ENCODE measurements at places on chromosomes 6 and 20.

GRCh38 chr20:50152394-50153152, 950 bp downstream of the PEDS1 start:
- peak; percentile 26 for DNase-seq

DNA sequence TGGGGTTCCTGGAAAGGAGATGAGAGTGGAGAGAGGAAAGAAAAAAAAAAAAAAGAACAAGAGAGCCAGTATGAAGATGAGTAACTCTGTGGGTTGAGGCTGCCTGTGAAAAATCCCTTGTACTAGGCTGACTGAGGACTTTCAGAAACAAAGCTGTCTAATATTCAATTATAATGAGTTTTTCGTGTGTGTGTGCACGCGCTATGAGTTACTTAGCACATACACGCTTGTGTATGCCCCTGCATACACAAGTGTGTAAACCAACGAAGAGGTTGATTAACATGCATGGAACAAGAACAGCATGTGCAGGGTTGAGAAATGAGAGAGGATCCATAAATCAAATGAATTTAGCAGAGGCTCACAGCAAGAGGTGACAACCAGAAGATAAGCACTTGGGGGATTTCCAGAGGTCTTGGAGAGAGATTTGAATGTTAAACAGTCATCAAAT, 4.8 kb upstream of the RBPJL start:
- no peak for DNase-seq

DNA sequence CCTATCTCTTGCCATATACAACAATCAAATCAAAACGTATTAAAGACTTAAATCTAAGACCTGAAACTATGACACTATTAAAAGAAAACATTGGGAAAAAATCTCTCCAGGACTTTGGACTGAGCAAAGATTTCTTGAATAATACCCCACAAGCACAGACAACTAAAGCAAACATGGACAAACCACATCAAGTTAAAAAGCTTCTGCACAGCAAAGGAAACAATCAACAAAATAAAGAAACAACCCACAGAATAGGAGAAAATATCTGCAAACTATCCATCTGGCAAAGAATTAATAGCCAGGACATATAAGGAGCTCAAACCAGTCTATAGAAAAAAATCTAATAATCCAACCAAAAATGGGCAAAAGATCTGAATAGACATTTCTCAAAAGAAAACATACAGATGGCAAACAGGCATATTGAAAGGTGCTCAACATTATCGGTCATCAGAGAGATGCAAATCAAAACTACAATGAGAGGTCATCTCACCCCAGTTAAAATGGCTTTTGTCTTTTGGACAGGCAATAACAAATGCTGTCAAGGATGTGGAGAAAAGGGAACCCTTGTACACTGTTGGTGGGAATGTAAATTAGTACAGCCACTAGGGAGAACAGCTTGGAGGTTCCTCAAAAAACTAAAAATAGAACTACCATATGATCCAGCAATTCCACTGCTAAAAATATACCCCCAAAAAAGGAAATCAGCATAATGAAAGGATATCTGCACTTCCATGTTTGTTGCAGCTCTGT, 76.2 kb downstream of the SNX5 start:
- DNase-seq = no peak

GRCh38 chr6:135269481-135269891, 88.4 kb downstream of the MYB start:
- peak; percentile 44 for DNase-seq

GRCh38 chr6:25669413-25669812, 17.4 kb downstream of the SCGN start:
- no peak for DNase-seq

GRCh38 chr20:60138256-60139220, 180.3 kb downstream of the CDH26 start:
- DNase-seq = no peak

- peak; percentile 79 for DNase-seq
Observed at GRCh38 chr20:31815408-31816188, 3.6 kb upstream of the MYLK2 start.

DNA sequence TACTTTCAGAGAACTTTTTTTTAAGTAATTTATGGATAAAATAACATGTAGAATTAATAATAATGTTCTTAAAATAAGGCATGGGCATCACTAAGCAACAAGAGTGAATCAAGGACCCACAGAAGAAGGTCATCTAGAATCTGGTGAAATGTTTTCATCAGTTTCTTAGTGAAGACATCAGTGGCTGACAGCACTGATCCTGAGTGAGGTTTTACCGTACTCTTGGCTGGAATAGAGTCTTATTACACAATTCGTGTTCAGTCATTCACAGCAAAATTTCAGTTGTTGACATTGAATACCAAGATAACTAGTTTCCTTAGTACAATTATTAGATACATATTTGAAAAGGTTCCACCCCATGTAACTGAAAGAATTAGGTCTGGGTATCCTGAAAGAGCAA, 140.4 kb downstream of the C6orf58 start:
- DNase-seq = no peak

DNA sequence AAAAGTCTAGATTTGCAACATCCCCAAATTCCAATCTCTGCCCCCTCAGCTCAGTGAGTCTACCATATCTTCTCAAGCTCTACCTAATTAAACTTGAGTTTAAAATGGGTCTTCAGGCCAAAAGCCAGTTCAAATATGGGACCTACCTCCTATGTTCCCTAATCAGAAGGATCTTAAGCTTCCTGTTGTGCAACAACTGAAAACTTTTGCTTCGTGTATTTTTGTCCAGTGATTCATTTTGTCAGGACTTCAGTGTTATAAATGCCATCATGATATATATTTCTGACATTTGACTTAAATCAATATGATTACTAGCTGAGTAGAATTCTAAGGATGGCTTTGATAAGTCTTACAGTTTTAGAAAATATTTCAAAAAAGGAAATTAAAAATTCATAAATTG, 622.6 kb upstream of the PTCHD4 start:
- DNase-seq = no peak

DNA sequence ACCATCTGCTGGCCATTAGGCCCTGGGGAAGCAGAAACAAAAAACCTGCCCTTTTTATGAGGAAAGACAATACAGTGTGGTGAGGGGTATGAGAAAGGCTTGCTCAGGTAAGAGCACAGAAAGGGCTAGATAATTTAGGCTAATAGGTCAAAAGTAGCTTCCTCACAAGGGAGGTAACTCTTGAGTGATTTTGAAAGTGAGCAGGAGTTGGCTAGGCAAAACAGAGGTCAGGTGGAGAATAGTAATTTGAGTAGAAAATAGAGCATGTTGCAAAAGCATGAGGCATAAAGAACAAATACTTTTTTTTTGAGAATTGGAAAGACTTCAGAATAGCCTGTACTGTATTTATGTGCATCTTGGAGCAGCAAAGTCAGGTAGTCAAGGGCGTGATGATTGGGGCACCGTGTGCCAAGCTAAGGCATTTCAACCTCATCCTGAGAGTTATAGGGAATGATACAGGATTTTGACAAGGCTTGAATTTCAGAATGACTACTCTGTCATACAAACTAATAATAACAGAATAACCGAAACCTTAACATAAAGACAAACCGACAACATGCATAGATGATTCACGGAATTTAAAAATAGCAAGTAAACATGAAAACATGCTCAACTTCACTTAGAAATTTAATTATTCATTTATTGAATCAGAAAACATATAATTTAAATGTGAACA, 123.0 kb upstream of the ENPP5 start:
- DNase-seq = no peak

DNA sequence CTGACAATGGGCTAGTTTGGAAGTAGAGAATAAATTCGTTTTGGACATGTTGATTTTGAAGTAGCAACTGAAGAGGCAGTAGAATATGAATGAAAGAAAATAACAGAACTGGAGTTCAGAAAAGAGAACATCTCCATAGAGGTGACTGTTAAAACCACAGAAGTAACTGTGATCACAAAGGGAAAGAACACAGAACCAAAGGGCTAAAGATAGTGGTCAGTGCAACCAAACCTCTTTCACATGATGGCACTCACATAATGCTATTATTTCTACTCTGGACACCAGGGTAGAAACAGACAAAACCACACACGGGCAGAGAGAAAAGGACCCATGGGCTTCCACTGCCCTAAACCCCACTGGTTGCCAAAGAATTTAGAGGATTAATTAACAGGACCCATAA, 58.5 kb downstream of the CDK19 start:
- DNase-seq = no peak

GRCh38 chr6:163249651-163250101, 164.8 kb upstream of the QKI start:
- no peak for DNase-seq

DNA sequence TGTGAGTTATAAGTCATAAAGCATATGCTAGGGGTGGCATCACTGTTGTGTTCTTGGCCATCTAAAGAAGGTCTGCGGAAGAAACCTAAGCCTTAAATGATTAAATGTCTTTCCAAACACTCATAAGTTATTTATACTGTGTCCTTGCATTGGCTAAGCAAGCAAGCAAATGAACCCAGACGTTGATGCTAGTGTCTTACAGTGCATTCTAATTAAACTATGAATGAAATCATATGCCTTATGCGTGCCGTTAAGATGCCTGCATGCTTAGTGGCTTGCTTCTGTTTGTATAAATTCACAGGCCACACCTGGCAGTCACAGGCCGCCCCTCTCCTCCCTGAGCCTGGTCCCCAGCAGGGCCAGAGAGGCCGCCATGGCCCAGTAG, 49.9 kb downstream of the RIN2 start:
- DNase-seq = no peak

DNA sequence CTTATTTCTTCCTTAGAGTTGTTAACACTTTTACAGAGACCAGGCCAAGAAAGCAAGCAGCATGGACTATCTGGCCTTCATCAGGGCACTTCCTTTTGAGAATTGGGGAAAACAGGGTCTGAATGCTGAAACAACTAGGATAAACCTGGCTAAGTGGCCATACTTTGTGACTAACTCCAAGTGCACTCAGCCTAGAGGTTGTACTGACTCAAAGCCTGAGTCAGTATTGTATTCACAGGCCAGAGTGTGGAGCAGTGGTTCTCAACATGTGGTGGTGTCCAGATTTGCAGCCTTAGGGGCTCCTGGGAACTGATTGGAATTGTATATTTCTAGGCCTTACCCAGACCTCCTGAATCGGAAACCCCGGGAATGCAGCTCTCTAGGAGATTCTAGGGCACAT, 20.1 kb downstream of the SEC23B start:
- DNase-seq = no peak

DNA sequence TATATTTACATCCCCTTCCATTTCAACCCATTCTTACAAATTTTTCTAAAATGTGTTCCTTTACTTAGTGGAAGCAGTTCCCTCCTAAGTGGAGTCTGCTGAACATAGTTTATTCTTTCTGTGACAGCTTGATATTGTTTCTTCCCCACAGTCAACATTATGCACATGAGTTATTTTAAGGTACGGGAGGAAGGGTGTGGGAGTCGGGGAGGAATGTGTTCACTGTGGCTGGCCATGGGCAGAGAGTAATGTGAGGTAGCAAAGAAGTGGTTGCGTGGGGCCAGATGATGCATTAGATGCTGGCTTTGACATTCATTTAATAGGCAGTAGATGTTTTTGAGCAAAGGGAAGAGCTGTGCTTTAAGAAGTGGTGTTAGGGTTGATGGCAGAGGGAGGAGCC, 98.5 kb downstream of the ARMC2 start:
- no peak for DNase-seq

GRCh38 chr20:22684072-22684762, 99.8 kb upstream of the FOXA2 start:
- peak; percentile 75 for DNase-seq

GRCh38 chr6:16684896-16685554, 76.2 kb downstream of the ATXN1 start:
- no peak for DNase-seq

- DNase-seq = peak; percentile 70
Observed at GRCh38 chr6:33983109-33983716, 162.7 kb downstream of the GRM4 start.

DNA sequence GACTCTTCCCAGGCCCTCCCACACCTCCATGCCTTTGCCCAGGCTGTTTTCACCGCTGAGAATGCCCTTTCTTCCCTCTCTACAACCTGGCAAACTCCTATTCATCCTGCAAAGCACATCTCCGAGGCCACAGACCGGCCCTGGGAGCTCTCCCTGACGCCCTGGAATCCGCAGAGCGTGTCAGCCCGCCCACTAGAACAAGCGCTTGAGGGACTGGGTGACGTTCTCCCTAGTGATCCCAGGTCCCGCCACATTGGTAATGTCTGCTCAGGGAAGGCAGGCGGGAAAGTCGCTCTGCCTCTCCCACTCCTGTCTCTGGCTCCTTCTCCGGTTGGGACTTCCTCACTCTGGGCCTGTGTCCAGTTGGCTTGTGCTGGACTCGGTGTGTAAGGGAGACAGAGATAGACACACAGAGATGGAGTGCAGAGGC, 61.6 kb downstream of the SRC start:
- DNase-seq = no peak

- no peak for DNase-seq
Observed at GRCh38 chr20:44345147-44345546, 8.3 kb downstream of the R3HDML start.

GRCh38 chr20:46990596-46991104, 96.0 kb downstream of the EYA2 start:
- no peak for DNase-seq

DNA sequence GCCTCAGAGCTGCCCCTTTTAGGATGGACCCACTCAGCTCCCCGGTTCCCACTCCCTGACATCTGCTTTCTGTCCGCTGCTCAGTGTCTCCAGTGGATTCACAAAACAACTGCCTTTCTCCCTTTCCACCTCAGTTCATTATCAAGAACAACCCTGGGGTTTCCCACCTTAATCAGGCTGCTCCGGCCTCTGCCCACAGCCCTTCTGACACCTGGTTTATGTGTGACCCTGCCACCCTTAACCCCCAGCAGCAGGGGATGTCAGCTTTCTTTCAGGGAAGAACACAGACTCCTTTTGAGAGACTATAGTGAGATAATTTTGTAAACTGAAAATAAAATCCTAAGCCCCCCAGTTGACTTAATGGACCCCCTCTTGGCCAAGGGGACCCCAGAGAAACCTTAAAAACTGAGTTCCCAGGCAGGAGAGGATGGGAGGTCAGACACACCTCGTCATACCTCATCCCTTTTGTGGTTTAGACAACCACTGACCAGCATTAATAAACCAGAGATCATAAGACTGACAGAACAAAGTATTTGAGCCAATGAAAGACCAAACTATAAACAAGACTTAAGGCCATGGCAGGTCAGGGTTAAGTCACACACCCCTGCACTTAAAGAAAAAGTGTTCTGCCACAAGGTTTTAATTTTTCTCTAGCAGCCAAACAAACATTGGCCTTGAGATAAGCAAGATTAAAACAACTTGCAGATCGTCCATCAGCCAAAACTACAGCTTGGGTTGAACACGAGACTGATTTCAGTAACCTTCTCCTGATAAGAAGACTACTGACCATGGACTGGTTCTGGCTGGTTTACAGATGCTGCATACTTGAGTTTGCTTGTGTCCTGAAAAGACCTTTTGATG, 42.4 kb upstream of the DDR1 start:
- no peak for DNase-seq

Measured in COR-L47 (cell line).